ENCODE measurements at places on chromosomes 13 and 19.
A peak's percentile ranks its signal among the peaks of the same experiment; 100 is the strongest.

- DNase-seq = no peak
Measured at GRCh38 chr13:88360761-88361160, 689.6 kb downstream of the SLITRK5 start.

DNA sequence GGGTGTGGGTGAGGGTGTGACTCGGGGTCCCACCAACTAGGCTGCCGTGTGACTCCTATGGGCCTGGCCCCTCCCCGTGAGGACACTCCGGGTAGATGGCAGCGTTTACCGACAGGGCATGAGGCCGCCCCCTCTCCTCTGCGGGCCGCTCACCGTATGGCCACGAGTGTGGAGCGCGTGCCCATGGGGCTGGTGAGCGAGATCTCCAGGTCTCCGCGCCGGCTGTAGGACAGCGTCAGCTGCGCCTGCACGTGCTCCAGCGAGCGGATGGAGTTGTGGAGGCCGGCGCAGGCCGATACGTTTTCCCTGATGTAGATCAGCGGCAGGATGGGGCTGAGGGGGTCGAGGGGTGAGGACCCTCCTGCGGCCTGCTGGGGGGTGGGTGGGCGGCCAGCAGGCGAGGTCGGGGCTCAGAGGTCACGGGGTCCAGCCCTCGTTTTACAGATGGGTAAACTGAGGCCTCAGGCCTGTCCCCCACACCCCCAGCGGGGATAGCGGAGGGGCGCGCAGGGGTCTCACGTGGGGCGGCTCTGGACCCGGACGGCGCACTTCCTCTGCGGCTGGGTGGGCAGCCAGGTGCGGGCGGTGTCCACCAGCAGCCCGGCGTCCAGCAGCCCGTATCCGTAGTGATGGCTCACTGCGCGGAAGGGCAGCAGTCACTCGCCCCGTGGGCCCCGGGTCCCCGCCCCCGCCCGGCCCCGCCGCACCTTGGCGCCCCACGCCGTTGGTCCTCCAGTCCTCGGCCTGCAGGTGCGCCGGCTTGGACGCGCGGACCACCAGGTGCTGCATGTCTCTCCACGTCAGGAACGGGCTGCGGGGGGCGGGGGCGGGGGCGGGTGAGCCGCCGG, 4.3 kb upstream of the C19orf25 start:
- DNase-seq = no peak

DNA sequence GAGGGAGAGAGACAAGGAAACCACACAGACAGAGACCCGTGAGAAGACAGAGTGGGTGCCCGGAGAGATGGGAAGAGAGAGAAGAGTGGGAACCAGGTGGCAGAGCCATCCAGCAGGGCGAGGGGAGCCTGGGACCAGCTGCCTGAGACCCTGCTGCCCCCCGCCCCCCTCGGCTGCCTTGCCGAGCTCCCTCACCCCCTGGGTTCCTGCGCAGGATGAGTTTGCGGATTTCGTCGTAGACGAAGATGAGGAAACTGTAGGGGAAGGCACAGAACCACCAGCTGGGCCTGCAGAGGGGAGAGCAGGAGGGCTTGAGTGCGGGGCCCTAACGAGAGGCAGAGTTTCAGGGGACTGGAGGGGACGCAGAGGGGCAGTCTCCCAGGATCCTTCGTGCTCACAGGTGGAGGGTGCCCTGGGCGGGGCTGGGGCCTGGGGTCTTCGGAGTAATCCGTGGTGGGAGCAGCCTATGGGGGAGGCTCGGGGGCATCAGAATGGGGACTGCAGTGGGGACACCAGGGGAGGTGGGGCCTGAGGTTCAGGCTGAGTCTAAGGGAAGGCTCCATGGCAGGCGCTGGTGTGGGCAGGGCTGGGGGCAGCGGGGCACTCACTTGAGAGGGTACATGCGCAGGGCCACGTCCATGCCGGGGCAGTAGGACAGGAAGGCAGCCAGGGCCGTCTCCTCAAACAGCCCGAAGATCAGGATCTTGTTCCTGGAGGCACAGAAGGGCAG, 8.1 kb upstream of the RABAC1 start:
- no peak for DNase-seq

DNA sequence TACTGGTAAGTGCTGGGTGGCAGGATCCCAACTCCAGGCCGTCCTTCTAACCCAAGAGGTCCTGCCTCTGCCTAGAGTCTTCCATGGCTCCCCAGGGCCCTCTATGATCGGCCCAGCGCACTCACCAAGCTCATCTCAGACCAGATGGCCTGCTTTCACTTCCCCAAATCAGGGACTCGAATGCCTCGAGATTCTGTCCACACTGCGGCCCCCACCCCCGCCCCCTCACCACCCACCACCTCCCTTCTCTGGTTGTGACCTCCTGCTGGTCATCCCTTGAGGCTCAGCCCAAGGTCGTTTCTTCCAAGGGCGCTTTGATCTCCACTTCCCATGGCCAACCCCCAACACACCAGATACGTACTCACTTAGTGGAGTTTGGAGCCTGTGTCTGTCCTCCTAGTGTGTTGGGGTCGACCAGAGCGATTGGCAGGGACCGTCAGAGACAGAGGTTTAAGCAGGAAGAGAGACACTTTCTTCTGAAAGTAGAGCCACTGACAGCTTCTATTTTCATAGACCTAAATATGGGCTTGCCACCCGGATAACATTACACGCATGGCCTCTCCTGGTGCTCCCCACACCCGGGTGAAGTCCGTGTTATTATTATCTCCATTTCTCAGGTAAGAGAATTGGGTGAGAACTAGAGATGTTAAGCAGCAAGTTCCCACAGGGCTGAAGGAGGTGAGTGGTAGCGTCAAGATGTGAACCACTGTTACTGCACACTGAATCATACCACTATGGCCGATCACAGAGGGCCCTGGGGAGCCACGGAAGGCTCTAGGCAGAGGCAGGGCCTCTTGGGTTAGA, at the start of gene FCER2:
Gene FCER2, minus strand, starts transcription at position 478 of the 804 bp plus-strand sequence. CDS start 2,371 bp downstream, outside the sequence.
- no peak for DNase-seq

- no peak for DNase-seq
Measured at GRCh38 chr19:30722761-30723160, 350.6 kb downstream of the ZNF536 start.

- DNase-seq = peak; percentile 86
Measured at GRCh38 chr13:35475212-35475959, 1.1 kb downstream of the MAB21L1 start.

DNA sequence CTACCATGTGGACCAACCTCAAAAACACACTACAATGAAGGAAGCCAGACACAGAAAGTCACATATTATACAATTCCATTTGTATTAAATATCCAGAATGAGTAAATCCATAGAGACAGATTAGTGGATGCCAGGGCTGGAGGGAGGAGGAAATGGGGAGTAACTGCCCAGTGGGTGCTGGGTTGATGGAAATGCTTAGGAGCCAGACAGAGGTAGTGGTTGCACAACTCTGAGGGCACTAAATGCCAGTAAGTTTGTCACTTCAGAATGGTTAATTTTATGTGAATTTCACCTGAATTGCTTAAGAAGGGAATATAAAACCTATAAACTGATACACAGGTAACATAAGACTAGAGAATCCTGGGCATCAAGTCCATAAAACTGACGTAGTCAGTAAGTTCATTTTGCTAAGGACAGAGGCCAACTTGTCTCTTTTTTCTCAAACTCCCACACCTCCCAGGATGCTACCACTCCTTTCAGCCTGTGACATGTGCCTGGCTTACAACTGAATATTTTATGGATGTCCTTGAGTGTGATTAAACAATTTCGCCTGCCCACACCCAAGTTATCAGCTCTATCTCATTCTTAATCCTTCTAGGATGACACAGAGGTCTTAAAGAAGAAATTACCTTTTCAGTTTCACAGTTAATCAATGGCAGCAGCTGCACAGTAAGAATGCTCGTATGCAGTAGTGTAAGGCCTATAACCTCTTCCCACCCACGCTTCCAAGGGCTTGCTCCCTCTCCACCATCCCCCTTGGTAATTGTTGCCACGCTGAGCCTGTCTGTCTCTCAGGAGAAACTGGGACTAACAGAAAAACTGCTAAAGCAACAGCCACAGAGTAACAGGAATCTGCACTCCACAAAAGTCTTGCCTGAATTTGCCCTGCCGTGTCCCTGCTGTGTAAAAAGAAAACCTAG, 5.9 kb upstream of the MLNR start:
- DNase-seq = no peak

- no peak for DNase-seq
Measured at GRCh38 chr13:50518781-50519201, 324.7 kb downstream of the DLEU7 start.

- DNase-seq = no peak
Measured at GRCh38 chr19:15437355-15438123, 12.2 kb downstream of the WIZ start.

DNA sequence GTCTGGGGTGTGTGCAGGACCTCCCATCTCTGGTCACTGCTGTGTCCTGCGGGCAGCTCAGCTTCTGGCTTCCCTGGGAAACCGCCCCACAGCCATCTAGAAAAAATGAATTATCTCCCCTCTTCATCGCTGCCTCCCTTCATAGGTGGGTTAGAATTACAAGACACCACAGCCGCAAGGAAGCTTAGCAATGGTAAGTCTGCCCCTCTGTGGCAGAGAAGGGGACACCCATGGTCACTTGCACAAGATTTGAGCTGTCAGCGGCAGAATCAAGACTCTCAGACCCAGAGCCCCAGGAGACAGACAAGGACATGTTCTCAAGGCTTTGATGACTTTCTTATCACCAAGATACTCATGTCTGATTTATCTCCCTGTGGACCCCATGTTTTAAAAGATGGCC, 110.8 kb upstream of the PABPC3 start:
- no peak for DNase-seq

DNA sequence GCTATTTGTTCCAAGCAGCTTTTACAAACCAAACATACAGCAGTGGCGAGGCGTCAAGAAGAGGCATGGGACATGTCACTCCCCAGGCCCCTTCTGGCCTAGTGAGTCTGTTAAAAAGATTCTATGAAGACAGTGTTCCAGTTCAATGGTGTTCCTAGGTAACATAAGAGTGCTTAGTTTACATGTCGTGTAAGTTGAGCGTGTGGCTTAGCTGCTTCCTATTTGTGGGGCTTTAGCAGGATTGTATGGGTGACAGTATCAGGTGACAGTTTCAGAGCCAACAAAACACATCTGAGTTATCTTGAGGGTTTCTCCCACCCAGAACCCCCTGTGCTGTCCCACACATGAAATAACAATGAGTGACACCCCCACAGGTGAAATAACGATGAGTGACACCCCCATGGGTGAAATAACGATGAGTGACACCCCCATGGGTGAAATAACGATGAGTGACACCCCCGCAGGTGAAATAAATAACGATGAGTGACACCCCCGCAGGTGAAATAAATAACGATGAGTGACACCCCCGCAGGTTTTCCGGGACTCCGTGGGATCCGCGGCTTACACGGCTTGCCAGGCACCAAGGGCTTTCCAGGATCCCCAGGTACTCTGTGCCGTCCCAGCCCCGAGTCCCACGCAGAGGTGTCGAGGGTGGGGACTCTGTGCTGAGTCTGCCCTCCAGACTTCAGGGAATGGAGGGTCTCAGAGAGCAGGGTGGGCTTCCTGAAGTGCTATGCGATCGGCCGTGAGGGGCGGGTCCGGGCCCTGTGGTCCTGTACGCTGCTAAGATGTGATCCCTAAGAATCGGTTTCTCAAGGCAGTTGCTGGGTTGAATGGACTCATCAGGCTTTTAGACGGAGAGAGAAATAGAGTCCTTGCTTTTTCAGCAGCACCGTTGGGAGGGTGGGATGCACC, 68.6 kb downstream of the RAB20 start:
- DNase-seq = no peak

DNA sequence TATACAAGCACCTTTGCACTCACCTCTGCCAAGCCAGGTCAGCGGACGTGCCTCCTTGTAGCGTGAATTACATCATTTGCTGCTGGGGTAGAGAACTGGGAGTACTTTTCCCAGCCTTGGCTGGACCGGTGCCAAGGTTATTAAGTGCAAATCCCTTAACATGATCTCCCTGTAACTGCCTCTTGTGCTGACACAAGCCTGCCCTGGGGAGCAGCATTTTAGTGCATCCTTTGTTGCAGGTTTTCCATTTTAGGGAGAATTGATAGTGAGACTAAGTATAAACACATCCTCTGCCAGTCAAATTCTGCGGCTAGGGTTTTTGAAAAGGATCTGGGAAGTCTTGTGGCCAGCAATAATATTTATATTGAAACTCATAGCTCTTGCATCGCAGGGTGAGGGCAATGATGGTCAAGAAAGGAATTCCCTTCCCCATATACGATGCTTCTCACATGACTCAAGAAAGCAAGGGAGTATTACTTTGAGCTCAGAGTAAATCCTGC, 32.7 kb upstream of the DCLK1 start:
- DNase-seq = peak; percentile 76

DNA sequence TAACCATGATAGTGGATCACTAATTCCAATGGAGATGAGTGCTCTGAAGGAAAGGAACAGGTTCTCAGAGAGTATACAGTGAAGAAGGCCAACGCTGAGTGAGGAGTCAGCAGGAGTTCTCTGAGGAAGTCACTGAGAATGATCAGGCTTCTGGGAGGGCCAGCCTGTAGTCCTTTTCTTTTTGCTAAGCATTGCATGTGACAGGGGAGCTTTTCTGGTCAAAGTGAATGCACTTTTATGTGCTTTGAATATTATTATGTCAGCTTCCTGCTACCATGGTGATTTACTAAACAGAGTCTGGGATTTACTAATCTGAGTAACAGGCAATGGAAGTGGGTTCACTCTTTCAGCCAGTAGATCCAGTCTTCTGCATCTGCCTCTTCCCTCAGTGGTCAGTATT, 81.1 kb upstream of the SERP2 start:
- no peak for DNase-seq

- no peak for DNase-seq
Measured at GRCh38 chr13:52945348-52945747, 83.3 kb upstream of the OLFM4 start.

- no peak for DNase-seq
Measured at GRCh38 chr13:49217962-49218492, 2.1 kb upstream of the MLNR start.

- DNase-seq = no peak
Measured at GRCh38 chr19:1356508-1356865, 27.2 kb upstream of the NDUFS7 start.

DNA sequence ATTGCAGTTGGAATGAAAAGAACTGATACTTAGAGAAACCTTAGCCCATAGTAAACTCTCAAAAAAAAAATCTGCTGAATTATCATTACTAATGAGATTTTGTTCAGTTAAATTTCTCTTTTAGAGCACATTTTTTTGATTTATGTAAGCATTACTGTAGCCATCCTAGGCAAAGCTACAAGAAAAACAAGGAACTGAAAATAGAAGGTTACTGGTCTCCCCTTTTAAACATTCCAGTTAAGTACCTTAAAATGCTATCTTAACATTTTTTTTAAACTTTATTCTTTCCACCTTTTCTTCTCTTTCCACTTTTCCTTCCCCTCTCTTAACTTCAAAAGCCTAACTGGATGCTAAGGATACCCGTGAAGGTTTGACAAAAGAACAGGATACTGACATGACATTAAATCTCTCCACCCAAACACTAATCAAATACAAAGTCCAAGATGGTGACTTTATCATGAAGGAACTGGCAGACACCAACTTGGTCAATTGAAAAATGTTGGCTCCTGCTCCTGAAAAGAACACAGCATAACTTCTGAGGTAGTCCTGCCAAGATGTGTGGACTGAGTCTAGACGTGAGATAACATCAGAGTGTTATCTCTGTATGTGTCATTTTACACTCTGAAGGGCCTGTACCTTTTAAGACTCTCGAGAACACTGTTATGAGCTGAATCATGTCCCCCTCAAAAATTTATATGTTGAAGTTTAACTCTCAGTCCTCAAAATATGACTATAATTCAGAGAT, 29.5 kb upstream of the SACS start:
- DNase-seq = no peak

- DNase-seq = peak; percentile 82
Measured at GRCh38 chr19:955803-956765, 28.1 kb upstream of the WDR18 start.

- DNase-seq = no peak
Measured at GRCh38 chr13:64850017-64850416, 2380.1 kb downstream of the PCDH9 start.
